Activated CD4-positive, alpha-beta memory T cell treated with anti-CD3 and anti-CD28 coated beads for 36 hours (primary cell): ENCODE measurements at places on chromosomes 1 and 21.

DNA sequence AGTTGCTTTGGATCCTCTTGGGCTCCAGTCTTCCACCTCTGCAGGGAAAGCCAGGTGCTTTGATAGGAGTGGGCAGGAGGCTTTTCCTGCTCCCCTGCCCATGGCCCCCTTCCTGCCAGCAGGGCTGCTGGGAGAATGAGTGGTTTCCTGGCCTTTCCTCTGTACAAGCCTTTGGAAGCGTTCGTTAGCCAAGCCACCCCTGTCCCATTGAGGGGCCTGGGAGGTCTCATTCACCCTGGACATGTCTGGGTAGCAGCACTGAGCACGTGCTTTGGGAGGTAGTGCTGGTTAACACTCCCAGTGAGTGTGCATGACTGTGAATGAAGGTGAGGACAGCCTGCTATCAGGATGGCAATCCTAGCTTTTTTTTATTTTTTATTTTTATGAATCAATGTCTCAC is 118.5 kb upstream of the CACNA1E start:
- no peak for DNase-seq

GRCh38 chr21:36104317-36105300 is 30.3 kb upstream of the CBR3 start:
- DNase-seq: peak; percentile 55

DNA sequence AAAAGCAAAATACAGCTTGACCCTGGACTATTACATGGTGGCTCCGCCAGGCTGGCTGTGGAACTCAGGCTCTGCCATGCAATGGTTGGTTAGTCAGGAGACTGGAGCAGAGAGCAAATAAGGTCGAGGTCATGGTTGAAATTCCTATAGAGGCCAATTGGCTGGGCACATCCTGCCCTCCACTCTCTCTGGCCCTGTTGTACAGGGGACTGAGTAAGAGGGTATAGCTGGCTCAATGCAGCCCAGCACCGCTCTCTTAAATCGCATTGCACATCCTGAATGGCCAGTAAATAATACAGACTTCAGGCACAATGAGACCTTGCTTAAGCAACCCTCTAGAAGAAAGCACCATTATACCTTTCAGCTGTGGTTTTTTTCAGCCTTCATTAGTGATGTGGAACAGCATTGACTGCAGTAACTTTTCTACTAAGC is 59.3 kb upstream of the PPP2R5A start:
- no peak for DNase-seq

DNA sequence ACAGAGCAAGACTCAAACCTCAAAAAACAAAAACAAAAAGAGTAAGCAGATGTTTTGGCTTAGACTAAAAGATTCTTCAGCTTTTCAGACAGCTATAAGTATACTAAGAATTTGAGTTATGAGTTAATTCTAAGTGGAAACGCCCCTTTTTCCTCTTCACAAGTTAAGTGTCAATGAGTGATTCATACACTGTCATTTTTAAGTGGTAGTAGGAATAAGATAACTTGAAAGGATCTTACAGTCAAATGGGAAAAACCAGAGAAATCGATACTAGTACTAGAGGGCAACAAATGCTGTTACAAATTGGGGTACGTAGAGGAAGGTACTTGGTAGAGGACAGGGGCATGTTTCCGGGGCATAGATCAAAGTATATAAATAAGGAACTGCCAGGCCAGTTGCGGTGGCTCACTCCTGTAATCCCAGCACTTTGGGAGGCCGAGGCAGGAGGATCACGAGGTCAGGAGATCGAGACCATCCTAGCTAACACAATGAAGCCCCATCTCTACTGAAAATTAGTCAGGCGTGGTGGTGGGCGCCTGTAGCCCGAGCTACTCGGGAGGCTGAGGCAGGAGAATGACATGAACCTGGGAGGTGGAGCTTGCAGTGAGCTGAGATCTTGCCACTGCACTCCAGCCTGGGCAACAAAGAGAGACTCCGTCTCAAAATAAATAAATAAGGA is 7.4 kb downstream of the H3-3A start:
- peak; percentile 27 for DNase-seq

- no peak for DNase-seq
Measured at GRCh38 chr1:93716163-93716562, 34.5 kb upstream of the BCAR3 start.

GRCh38 chr1:33876970-33877650 is 13.2 kb downstream of the HMGB4 start:
- DNase-seq: no peak

DNA sequence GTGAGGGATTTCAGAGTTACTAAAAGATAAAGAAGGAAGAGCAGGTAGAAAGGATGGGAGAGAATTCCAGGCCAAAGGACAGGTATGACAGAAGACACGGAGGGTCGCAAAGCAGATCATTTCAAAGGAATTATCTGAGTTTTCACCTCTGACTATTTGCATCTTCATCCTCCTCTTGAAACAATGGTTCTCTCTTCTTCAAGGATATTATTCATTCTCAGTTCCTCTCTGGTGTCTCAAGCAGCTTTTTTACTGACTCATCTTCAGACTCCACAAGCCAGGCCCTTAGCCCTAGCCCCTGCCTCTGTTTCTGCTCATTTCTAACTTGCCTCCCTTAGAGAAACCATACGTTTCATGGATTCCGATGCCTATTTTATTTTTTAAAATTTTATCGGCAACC is 15.0 kb downstream of the DDX59 start:
- no peak for DNase-seq

GRCh38 chr1:36486093-36486438 is 3.4 kb upstream of the CSF3R start:
- DNase-seq: no peak

GRCh38 chr1:32338637-32339145 is 2.7 kb upstream of the MARCKSL1 start:
- no peak for DNase-seq

GRCh38 chr1:212256369-212256768 is 28.8 kb upstream of the PPP2R5A start:
- DNase-seq: peak; percentile 37

DNA sequence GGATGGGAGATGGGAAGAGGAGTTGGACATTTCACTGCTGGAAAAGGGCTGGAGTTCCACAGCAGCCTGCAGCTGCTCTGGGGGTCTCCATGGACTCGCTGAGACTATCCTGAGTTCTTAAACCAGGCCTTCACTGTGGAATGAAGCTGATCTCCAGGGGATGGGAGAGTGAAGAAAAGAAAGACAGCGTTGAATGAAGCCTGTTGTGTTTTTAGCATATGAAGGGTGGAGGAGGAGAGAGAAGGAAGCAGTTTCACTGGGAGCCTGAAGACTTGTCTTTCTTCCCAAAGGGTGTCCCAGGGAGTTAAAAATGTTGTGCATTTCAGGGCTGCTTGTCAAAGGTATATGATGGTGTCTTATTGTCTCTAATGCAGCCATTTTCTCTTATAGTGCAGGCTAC is 9.2 kb downstream of the ROR1 start:
- no peak for DNase-seq

GRCh38 chr21:46585191-46585953 is 19.5 kb downstream of the S100B start:
- no peak for DNase-seq

DNA sequence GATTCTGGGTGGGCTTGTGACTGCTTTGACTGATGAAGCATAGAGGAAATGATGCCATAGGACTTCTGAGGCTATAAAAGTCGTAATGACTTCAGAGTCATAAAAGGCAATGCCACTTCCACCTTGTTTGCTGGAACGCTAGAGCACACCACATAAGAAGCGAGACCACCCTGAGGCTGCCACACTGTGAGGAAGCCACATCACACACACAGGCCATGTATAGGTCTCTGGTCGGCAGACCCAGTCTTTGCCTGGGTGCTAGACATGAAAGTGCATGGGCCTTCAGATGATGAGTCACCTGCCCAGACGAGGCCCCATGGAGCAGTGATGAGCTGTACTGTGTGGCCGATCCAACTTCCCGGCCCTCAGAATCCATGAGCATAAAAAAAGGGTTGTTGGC is 14.2 kb upstream of the KANK4 start:
- DNase-seq: no peak

- DNase-seq: no peak
Measured at GRCh38 chr1:166908942-166909341, 32.9 kb upstream of the TADA1 start.
